Stimulated activated memory B cell treated with anti-CD40 and anti-IgM and Interleukin-4, amounts not matched to agents 10 μg/mL and 1 μg/mL and 100 μg/mL, for 72 hours (primary cell): ENCODE measurements at places on chromosomes 16 and 17.

DNA sequence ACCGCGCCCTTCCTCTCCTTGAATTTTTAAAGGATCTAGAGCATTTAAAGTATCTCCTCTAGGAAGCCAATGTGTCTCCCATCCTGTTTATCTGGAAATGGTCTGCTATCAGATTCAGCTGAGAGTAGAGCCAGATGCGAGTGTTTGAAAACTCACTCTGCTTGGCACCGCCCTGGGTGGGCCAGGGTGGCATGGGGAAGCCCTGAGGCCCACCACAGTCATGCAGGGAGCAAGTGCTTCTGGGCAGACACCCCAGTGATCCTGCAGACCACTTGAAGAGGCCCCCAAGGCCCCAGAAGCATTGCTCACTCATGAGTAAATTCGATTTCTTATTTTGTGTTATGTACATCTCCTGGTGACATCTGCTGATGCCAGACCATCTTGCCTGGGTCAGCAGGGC, 8.7 kb upstream of the CACNG4 start:
- ATAC-seq = no peak

DNA sequence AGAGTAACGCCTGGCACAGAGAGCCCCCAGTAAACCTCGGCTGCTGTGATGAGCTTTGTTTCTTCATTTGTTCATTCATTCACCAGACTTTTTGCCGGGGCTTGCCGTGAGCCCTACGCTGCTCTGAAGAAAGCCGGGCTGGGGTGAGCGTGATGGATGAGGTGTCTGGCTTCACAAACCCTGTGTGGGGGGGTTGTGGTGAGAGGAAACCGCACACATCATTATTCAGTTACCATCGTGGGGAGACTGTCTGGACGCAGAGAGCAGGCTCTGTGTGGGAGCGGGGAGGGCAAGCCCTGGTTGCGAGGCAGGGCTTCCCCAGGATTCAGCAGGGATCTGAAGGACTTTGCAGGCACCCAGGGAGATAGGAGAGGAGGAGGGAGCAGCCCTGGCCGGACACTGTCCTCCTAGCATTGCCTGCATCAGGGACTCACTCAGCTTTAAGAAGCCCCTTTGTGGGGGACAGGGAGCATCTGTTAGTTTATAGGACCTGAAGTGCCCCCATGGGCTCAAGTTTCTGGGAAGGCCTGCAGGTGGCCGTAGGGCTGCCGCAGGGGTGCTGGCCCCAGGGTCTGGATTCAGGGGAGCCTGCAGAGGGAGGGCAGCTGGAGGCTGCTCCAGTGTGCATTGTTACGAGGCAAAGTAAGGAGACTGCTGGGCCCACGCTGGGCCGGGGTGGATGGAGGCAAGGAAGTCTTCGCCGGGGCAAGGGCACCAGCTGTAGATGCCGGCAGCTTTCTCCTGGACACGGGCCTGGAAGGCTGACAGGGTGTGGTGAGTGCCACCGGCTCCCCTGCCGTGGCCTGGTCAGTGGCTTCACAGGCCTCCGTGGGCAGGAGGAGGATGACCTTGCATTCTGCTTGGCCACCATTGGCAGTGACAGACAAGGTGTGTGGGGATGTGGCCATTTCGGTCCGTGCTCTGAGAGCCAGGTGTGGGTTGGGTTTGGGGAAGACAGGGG, 334.5 kb downstream of the SEC14L1 start:
- peak; percentile 79 for ATAC-seq

GRCh38 chr17:82950525-82951102, 110.8 kb upstream of the ZNF750 start:
- no peak for ATAC-seq

GRCh38 chr16:65888201-65888600, 478.3 kb upstream of the CDH5 start:
- ATAC-seq = no peak

DNA sequence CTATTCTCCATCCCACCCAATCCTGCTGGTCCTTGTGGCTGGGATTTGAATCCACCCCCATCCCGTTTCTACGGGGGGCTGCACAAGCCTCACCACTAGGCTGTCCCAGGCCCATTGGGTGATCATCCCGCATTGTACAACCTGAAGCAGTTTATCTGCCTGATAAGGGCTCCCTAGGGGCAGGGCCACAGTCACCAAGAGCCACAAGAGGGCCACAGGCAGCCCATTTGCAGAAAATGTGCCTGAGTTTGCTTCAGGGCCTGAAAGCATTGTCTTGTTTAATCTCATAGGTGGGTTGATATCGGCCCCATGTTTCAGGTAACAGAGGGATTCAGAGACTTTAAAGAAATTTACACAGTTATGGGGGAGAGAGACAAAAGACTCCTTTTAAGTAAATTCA, 245.0 kb downstream of the CPPED1 start:
- ATAC-seq = no peak
